ENCODE measurements at places on chromosomes 6 and 20. TPM values are rescaled to one million over a fixed set of nuclear protein-coding genes. Genes with fewer than 3 reads are reported as not detected.

DNA sequence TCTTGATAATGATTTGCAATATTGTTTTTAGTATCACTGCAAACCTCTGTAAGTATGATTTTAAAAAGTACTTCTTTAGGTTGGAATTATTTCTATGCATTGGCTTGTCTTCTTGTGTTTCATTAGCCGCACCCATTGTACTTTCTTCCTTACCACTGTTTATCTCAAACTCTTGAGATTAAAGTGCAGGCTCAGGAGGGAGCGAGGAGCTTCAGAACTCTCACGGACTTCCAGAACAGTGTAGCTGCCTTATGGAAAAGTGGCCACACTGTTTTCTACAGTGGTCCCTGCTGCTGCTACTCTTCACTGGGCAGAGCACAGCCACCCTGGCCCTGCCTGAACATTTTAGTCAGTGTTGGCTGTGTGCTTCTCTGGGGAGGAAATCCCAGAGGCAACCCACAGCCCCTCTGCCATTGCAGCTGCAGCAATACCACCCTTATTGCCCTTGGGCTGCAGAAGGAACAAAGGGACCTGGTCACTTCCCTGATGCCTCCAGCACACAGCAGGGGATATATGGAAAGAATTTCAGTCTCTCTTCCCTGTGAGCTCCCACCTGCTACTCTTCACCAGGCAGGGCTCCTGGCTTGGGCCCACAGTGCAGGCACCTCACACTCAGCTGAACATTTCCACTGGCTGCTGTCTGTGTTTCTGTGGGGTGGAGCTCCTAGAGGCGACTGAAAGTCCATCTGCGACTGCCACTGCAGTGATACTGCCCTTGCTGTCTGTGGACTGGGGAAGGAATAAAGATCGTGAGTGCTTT, 91.7 kb upstream of the MAP3K4 start:
- DNase-seq, result no peak

- DNase-seq, result no peak
Observed at GRCh38 chr6:87905101-87905641, 142.5 kb upstream of the SPACA1 start.

- peak; percentile 84 for DNase-seq
Observed at GRCh38 chr20:23419995-23420901, 1.0 kb downstream of the NAPB start.

Gene SIRPB1
- 1.9 TPM for total RNA-seq

GRCh38 chr6:70889270-70889669, 67.6 kb downstream of the B3GAT2 start:
- DNase-seq, result no peak

GRCh38 chr6:120894077-120894476, 440.2 kb downstream of the TBC1D32 start:
- no peak for DNase-seq

DNA sequence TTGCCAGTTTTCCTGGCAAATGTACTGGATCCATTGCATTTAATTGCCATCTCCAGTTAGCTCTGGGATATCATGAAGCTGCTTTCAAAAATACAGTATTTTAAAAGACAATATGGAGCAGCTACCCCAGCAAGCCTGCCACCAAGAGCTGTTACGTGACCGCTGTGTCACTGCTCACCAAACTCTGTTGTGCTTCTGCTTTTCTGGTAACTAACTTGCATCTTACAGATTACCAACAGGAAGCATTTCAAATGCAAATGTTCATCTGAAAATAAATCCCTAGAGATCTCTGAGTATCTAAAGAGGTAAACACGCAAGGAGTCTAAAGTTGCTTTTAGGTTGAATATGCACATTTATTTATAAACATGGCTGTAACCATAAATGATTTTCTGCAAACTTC, 1008.3 kb downstream of the KIF16B start:
- DNase-seq, result no peak

Gene TRIM15
- total RNA-seq, result not detected

Gene TMEM181
- total RNA-seq, result 24.1 TPM

DNA sequence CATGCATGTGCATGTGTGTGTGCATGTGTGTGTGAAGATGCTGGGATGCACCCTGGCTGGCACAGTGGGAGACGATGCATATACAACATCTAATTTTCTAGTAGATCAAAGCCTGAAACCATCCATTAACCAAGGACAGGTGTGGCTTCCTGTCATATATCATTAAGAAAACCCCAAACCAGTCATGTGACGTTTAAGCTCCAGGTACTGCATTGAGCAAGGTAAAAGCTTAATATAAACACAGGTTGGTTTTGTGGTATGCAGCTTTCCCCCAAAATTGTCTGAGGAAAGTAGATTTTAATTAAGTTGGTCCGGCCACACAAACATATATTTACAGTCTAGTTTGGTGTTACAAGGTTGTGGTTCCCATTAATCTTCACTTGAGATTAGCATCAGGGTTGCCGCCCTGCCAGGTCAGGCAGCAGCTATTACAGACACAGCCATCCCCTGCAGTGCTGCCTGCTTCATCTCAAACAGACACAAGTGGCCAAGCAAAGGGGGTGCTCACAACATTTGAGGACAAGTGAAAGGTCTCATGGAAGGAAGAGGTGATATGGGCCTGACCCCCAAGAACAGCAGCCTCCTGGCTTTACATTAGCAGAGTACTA, 48.6 kb upstream of the NAA20 start:
- DNase-seq, result no peak

Gene ARG1
- total RNA-seq, result 1.8 TPM

GRCh38 chr6:107493158-107494057, 3.5 kb downstream of the SOBP start:
- DNase-seq, result no peak

- peak; percentile 43 for DNase-seq
Observed at GRCh38 chr20:64256282-64256935, 861 bp downstream of the PCMTD2 start.

DNA sequence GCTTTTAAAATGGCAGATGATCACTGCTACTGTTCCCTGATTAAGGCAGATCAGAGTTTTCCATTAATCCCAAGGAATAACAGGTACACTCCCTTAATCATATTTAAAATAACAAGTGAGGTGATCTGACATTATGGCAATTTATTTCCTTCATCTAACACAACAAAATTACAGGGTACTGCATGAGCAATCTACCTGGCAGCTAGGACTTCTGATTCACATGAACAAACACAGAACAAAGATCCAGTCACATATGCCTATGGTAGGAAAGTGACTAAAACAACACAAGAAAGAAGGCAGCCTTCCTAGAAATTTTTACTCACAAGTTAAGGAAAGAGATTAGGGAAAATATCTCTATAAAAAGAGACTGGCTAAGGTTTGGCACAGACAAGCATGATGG, 33.2 kb downstream of the MAP7 start:
- no peak for DNase-seq

Gene HSPA1B
- total RNA-seq, result 89.8 TPM

DNA sequence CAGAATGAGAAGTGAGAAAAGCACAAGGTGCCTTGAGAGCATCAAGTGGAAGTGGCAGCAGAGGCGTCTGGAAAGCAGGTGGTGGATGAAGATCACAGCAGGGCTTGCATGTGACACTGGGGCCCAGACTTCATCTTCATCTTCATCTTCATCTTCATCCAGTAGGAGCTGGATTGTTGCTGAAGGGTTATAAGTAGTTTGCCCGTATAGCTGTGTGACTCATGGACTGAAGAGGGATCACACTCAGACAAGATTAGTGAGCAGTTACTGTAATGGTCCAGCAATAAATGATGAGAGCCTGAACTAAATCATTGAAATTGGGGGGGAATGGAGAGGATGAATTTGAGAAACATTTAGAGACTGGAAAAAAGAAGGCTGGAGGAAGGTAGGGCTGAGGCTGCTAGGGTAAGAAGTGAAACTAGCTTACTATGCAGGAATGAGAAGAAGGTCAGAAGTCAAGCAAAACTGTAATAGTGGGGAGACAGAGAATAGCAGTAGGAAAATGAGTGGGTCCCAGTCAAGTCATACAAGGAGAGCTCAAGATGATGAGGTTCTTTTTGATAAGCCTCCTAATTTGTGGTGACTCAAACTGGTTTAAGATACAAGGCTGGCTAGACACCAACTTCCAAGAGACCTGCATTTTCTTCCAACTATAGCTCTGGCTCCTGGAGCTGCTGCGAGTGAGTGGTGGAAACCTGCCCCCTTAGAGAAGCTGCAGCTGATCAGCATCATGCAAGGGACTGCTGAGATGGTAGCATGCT, 92.3 kb upstream of the BEND6 start:
- no peak for DNase-seq

Gene SMLR1
- total RNA-seq, result not detected

DNA sequence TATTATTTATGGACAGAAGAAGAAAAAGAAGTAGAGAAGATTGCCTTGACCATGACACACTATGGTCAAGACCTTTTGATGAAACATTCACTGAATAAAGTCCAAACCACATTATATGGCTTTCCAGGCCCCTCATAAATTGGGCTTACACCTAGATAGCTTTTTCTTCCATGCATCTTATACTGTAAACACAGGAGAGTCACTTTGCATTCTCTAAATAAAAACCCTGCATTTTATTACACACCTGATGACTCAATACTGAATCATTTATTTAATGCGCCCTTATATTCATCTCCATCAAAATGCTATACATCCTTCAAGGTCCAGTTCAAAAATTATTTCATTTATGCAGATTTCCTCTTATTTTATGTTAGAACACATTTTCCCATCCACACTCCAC, 78.0 kb downstream of the COL21A1 start:
- DNase-seq, result no peak

All from posterior vena cava (tissue), 2 donors.